ENCODE measurements at places on chromosomes 6 and 20. TPM values are rescaled to one million over a fixed set of nuclear protein-coding genes. Genes with fewer than 3 reads are reported as not detected.

Gene EXOC2
- 25.6 TPM for total RNA-seq

Gene F13A1
- total RNA-seq = not detected

Gene HLA-A
- total RNA-seq = 174 TPM

Gene HLA-DOB
- total RNA-seq = 2.2 TPM

Gene ILRUN
- total RNA-seq = 34.1 TPM

Gene PERP
- total RNA-seq = 1,006 TPM

Gene MYB
- 1.6 TPM for total RNA-seq

Gene SMLR1
- not detected for total RNA-seq

Gene UBD
- not detected for total RNA-seq
